ENCODE measurements at places on chromosomes 6 and 20.

DNA sequence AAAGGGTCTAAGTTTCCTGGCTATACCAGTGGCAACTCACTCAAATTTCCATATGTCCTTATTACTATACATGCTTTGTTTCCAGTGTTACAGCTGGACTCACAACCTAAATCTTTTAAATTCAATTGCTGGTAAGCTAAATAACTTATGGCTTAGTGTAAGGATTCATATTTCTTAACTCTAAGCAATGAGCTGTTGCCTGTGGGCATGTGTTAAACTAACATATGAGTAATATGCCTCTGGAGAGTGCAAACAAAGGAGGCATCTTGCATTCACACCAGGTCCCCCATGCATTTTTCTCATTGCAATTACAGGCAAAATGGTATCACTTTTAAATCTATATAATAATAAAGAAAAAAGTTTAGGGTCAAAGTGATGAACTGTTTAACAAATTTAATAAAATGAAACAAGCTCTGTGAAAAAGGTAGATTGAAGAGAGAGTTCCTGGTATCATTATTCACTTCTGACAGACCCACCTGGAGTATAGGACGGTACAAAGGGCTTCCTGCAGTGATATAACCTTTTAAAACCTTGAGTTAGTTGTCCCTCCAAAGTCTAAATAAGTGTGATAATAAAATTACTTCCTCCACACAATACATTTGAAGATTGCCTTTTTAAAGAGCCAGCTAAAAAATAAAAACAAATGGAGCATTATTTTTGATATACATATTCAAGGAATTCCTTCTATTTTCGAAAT is 57.6 kb upstream of the HMGCLL1 start:
- no peak for DNase-seq

GRCh38 chr6:23537828-23538227 is 588.2 kb upstream of the NRSN1 start:
- DNase-seq, result no peak

GRCh38 chr20:63848003-63848911 is 13.0 kb upstream of the ABHD16B start:
- DNase-seq, result no peak

DNA sequence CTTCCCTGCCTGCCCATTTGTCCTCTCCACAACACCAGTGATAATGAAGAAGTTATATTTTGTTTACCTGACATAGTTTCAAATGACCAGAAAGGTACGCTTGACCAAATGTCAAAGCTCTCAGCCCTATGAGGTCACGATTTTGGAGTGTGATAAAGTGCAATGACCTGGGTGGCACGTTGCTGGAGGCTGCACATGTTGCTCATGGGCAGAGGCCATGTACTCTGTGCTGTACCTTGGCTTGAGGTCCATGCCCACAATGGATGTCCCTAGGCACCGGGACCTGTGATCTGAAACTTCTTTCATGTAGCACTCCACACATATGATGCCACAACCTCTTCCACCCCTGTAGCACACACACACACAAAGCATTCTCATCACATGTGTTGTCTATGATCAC is 164.0 kb upstream of the HEY2 start:
- DNase-seq, result no peak

DNA sequence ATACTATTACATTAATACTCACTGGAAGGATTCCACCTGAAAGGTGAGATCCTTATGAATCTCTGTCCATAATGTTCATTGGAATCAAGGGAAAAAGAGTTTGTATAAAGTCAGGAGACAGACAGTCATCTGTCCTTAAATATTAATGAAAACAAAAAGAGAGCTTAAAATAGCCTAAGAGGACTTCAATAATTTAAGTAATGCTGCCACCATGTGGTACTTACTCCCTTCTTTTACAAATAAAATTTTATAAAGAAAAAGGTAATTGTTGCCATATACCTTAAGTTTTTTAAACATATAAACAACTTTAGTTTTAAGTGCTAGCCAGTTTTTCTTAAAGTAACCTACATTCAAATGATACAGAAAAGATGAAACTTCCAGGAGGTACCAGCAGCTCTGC is 5.1 kb downstream of the BLOC1S5 start:
- no peak for DNase-seq

DNA sequence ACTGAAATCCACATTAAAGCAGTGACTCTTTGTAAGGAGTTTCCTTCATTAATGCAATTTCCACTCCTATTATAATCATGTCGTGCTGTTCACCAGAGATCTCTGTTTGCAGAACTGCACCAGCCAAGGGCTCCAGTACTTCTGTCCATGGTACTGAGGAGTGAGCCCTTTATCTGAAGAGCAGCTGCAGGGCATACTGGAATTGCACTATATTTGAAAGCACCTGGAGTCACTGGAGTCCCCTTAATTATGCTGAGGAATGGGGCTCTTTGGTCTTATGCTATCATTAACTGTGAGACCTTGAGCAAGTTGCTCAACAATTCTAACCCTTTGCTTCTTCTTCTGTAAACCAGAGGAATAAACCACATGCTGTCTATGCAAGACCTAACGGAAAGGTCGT is 61.7 kb upstream of the NUP153 start:
- DNase-seq, result no peak

DNA sequence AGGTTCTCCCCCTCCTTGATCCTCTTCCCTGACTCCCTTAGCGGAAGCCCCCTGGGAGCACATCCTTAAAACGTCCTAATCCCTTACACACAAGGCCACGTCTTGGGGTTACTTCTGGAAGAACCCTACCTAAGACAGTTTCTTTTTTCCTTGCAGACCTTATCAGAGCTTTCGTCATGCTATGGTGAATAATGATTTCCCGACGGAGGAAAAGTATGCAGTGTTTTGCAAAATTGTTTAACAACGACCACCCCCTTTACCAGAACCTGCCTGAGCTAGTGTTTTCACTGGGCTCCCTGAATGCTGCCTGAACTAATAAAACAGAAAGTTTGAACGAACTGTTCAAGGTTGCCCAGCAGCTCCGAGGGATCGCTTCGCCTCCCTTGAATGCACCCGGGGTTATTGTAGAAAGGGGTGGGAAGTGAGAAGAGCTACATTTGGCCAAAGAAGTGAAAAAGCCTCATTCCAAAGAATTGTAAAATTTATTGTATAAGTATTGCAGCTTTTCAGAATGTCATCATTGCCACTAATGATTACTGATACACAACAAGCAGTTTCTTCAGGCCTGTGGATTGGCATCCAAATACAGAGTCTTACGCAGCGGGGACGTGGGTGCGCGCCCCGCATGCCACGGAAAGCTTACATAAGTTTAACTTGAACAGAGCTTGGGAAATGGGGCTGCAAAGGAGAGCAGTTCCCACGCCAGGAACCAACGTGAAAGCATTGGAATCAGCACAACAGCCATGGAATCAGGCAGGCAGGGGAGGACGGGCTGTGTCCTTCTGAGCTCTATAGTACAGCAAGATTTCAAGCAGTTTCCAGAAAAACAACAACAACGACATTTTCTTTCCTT is 27.9 kb upstream of the ZBP1 start:
- DNase-seq, result no peak

DNA sequence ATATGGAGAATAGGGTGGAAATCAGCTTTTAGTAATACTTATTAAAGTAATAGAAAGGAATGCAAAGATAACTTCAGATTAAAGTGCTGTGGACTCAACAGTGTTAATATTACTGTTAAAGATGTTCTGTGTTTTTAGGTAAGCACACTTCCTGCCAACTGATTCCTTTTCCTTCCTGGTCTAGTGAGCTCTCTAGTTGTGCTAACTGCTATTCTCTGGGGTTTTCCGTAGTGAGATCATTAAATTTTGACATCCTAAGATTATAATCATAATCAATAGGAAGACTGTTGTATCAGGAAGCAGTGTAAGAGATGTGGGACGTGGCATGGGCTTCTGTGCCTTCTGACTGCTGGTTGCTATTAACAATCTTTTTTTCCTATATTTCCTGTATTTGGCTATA is 1.2 kb upstream of the TMEM217 start:
- DNase-seq, result peak; percentile 67

DNA sequence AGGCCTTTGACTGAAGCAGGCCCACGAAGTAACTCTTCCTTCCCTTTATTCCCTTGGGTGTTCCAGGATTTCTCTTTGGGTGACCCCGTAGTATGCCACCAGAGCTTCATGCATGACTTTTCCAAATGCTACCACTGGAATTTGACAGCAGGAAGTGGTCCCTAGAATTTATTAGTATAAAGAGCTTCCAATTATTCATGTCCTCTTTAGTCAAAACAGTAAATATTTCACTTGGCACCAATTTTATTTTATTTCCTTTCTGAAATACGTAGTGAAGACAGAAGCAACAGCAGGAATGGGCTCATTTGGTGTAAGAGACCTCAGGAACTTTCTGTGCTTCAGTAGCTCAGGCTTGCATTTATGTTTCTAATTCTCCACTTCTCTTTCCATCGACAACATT is 151.3 kb downstream of the LCA5 start:
- no peak for DNase-seq

DNA sequence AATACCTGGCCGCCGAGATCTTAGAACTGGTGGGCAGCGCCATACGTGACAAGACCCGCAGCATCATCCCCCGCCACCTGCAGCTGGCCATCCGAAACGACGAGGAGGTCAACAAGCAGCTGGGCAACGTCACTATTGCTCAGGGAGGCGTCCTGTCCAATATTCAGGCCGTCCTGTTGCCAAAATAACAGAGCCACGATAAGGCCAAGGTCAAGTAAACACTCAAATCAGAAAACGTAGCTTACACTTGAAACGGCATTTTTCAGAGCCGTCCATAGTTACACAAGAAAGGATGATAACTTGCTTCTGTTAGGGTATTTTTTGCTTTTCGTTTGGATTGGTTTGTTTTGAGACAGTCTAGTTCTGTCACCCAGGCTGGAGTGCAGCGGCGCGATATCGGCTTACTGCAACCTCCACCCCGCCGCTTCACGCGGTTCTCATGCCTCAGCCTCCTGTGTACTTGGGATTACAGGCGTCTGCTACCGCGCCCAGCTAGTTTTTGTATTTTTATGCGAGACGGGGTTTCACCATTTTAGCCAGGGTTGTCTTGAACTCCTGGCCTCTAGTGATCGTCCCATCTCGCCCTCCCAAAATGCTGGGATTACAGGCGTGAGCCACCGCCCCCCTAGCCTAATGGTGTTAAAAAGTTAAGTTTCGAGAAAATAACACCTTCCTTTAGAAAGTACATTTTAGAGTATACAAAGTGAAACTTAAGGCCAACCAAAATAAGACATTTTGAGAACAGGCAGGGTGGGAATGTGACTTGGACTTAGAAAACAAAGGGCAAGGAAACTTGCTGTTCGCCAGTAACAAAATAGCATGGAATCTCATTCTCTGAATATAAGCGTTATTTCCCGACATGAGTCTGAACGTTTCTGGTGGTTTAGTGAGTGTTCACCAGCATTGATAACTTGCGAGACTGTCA is 42.8 kb upstream of the HFE start:
- DNase-seq, result peak; percentile 46

DNA sequence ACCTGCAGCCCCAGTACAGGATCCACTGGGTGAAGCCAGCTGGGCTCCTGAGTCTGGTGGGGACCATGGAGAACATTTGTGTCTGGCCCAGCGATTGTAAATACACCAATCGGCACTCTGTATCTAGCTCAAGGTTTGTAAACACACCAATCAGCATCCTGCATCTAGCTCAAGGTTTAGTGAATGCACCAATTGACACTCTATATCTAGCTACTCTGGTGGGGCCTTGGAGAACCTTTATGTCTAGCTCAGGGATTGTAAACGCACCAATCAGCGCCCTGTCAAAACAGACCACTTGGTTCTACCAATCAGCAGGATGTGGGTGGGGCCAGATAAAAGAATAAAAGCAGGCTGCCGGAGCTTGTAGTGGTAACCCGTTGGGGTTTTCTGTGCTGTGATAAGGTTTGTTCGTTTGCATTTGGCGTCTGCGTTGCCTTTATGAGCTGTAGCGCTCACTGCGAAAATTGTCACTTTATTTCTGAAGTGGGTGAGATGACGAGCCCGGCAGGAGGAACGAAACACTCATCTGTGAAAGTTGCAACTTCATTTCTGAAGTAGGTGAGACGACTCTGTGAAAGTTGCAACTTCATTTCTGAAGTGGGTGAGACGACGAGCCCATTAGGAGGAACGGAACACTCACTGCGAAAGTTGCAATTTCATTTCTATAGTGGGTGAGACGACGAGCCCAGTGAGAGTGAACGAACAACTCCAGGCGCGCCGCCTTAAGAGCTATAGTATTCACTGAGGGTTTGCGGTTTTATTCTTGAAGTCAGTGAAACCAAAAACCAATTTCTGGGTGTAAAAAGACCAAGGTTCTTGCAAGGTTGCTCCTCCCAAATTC is 31.1 kb downstream of the SERPINB6 start:
- DNase-seq, result peak; percentile 85

DNA sequence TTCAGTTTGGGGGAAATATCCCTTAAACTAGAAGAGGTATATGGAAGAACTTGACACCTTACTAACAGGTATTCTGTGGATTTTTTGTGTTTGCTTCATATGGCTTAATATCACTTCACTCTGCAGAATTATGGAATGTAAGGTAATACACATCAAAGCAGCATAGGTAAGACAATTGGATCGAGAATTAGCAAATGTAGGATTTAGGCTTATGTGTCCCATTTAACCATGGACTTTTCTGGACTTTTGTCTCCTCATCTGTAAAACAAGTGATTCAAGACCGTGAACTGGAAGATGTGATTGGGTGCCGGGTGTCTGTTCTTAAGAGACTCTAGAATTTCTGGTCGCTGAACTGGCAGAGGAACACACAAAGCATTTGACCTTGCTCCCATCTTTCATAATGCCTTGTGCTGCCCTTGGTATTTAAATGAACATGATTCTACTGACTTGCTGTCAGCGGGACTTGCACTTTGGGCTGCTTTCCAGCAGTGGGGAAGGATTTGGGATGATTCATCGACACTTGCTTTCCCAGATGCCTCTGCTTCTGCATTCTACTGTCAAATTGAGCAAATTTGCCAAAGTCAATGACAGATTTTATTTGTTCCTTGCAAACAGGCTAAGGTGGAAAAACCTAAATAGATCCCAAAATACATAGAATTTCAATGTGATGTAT is 199.8 kb downstream of the PLCB1 start:
- DNase-seq, result peak; percentile 1

GRCh38 chr6:110352563-110353262 is 5.4 kb downstream of the METTL24 start:
- no peak for DNase-seq

DNA sequence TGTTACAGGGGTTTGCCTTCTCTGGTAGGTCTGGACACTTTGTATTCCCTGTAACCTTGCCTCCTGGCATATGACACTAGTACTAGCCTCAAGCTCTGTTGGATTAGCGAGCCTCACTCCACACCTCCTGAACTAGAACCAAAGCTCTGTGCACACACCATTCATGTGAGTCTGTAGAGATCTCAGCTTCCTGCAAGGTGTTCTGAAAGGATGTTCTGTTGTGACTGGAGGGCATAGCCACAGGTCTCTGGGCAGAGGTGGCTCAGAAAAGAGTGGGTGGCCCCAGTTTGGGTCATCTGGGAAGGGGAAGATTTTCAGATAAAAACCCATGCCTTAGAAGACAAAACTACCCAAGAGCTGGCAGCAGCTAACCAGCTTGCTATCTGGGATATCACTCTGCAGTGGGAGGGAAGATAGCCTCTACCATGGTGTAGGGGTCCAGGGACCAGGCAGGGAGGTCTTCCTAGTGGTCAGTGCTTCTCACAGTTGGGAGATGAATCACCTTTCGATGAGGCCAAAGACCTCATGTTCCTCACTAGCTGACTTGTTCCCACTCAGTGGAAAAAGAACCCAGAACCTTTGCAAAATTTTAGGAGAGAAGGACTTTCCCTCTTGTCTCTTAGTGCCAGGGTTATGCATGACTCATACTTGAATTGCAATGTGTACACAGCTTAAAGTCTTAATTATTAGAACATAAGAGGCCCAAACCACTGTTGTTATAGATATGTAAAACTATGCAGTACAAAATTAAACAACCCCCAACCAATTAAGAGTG is 41.4 kb downstream of the HLA-F start:
- no peak for DNase-seq

- no peak for DNase-seq
These were observed 68.3 kb downstream of the FHL5 start for GRCh38 chr6:96631248-96631647.
